ENCODE measurements at places on chromosomes 16 and 17. TPM values are rescaled to one million over a fixed set of nuclear protein-coding genes. Genes with fewer than 3 reads are reported as not detected.

GRCh38 chr17:48842746-48843145 is 11.9 kb downstream of the CALCOCO2 start:
- H3K4me1 ChIP-seq, result peaks cover 25% of the 10 kb centered on the region
- peaks cover 11% of the 10 kb centered on the region for H3K36me3 ChIP-seq
- no peak for DNase-seq
- H3K27ac ChIP-seq, result no peak overlapping the region
- H3K4me3 ChIP-seq, result no peak overlapping the region

DNA sequence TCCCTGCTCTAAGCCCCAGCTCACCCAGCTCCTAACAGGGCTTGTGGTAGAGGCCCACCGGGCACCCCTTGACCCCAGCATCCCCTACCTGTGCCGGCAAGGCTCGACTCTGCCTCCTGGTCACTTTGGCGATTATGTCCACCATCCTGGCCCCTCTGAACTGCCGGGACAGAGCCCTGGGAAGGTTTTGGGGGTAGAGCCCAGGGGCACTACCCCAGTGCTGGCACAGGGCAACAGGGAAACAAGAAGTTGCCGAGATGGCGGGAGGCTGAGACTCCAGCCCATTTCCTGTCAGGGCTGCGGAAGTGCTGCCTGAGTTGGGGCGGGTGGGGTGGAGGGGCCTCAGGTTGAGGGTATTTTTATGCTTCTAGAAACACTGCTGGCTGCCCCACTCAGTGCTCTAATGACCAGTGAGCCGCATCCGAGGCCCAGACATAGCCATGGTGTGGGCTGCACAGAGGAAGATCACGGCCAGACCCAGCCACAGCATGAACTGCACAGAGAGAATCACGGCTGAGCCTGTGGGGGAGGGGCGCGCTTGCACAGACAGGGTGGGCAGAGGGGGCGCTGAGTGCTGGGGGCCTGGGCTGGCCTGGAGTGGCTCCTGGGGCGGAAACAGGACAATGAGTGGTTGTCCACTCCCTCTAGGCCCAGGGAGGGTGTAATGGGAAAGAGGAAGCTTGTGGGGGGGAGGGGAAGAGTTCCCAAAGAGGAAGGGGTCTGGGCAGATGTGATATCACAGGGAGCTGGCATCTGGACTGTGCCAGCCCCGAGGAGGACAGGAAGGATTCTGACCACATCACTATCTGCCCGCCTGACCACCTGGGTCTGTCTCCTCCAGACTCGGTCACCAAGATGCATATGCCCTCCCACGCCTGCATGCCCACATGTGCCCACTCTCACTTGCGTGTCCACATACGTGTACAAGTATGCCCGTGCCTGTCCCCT is 22.3 kb downstream of the ARHGAP27 start:
- no peaks in the 10 kb centered on the region for H3K27me3 ChIP-seq
- no peaks in the 10 kb centered on the region for H3K36me3 ChIP-seq
- peak; percentile 60 for DNase-seq
- H3K4me1 ChIP-seq, result peaks cover 29% of the 10 kb centered on the region
- H3K27ac ChIP-seq, result peak overlapping the region; percentile 94
- H3K4me3 ChIP-seq, result peak overlapping the region; percentile 96

GRCh38 chr16:8905168-8905762 is 23.1 kb downstream of the LITAFD start:
- H3K4me3 ChIP-seq, result no peak overlapping the region
- no peak overlapping the region for H3K27ac ChIP-seq
- H3K27me3 ChIP-seq, result no peaks in the 10 kb centered on the region
- peak; percentile 38 for DNase-seq

DNA sequence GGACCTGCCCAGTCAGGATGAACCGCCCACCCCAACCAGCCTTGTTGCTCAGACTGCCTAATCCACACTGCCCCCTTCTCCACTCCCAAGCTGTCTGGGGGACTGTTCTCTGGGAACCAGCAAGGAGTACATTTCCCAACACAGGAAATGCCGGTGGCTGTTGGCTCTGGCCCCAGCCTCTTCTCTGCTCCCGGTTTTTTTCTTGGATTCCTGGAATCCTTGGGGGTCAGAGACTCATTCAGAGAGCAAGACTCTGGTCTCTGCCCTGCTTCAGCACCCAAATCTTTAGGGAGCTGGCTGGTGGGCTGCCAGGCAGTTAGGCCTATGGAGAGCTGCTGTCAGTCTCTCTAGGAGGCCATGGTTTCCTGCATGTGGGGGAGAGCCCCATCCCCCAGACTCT is 10.8 kb upstream of the MTMR4 start:
- no peaks in the 10 kb centered on the region for H3K27me3 ChIP-seq
- H3K4me1 ChIP-seq, result no peaks in the 10 kb centered on the region

GRCh38 chr16:49800876-49801275 is 55.0 kb downstream of the ZNF423 start:
- H3K36me3 ChIP-seq, result no peaks in the 10 kb centered on the region
- no peaks in the 10 kb centered on the region for H3K4me1 ChIP-seq
- H3K27ac ChIP-seq, result no peak overlapping the region
- DNase-seq, result no peak
- no peak overlapping the region for H3K4me3 ChIP-seq
- no peaks in the 10 kb centered on the region for H3K27me3 ChIP-seq

DNA sequence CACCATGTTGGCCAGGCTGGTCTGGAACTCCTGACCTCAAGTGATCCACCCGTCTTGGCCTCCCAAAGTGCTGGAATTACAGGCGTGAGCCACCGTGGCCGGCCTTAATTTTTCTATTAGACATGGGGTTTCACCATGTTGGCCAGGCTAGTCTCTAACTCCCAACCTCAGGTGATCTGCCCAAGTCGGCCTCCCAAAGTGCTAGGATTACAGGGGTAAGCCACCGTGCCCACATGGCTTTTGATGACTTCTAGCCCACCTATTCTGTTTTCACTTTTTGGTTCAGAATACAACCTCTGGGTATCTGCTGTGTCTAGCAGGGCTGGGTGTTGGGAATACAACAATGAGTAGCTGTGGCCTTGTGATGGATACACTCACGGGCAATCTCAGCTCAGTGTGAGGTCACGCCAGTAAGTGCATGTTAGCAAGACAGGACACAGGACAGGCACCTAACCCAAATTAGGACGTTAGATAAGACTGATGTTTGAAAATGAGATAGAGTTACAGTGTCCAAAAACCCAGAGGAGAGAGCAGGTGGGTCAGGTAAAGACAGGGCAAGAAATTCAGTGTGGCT is 14.1 kb upstream of the YWHAE start:
- no peaks in the 10 kb centered on the region for H3K4me1 ChIP-seq
- no peaks in the 10 kb centered on the region for H3K27me3 ChIP-seq
- DNase-seq, result no peak
- H3K4me3 ChIP-seq, result no peak overlapping the region

- H3K4me1 ChIP-seq, result no peaks in the 10 kb centered on the region
- no peak for DNase-seq
- no peaks in the 10 kb centered on the region for H3K27me3 ChIP-seq
Observed at GRCh38 chr17:41779954-41780353, 6.6 kb downstream of the JUP start.

TMEM92 gene
- total RNA-seq, result not detected

SENP3 gene
- 43.8 TPM for total RNA-seq
